Activated naive CD4-positive, alpha-beta T cell treated with anti-CD3 and anti-CD28 coated beads, Interleukin-2, amount 10 ng/mL, durations not matched to agents 7 days and 5 days (primary cell): ENCODE measurements at places on chromosomes 16 and 17.
A peak's percentile ranks its signal among the peaks of the same experiment; 100 is the strongest.

DNA sequence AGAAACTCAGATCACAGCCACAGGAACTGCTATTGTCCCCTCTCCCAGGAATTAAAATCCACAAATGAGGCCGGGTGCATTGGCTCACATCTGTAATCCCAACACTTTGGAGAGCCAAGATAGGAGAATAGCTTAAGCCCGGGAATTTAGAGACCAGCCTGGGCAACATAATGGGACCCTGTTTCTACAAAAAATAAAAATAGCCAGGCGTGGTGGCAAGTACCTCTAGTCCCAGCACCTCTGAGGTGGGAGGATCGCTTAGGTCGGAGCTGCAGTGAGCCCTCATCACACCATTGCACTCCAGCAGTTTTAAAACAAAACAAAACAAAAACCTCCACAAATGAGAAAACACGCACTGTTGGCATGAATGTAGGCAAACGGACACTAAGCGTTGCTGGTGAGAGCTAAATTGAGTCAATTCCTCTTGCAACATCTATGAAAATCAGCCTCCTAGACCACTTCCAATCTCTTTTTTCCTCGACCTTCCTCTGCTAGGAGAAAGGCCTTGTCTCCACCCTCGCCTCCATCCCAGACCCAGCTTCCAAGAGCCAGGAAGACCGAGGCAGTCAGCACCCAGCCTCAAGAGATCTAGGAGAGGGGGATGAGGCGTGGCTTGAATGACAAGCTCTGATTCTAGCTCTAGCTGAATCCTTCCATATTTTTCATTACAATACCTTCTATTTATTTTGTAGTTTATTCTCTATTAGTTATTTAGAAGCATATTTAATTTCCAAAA, 14.8 kb downstream of the TLE7 start:
- no peaks in the 10 kb centered on the region for H3K36me3 ChIP-seq
- no peak overlapping the region for H3K27ac ChIP-seq
- H3K4me3 ChIP-seq: no peak overlapping the region

- H3K36me3 ChIP-seq: peaks cover 3% of the 10 kb centered on the region
- no peak overlapping the region for H3K4me3 ChIP-seq
- H3K27ac ChIP-seq: no peak overlapping the region
- peaks cover 3% of the 10 kb centered on the region for H3K4me1 ChIP-seq
- DNase-seq: no peak
These were observed 76.4 kb upstream of the C17orf78 start for GRCh38 chr17:37299257-37299980.

- no peak overlapping the region for H3K4me3 ChIP-seq
- DNase-seq: no peak
- no peak overlapping the region for H3K27ac ChIP-seq
- H3K27me3 ChIP-seq: peaks cover 13% of the 10 kb centered on the region
These were observed 87.8 kb upstream of the CDH5 start for GRCh38 chr16:66278604-66279262.

GRCh38 chr17:33267271-33267790, 25.8 kb downstream of the ASIC2 start:
- no peak overlapping the region for H3K4me3 ChIP-seq
- H3K36me3 ChIP-seq: no peaks in the 10 kb centered on the region
- no peaks in the 10 kb centered on the region for H3K4me1 ChIP-seq
- peaks cover 4% of the 10 kb centered on the region for H3K27me3 ChIP-seq
- DNase-seq: no peak
- no peak overlapping the region for H3K27ac ChIP-seq

GRCh38 chr17:32803544-32803943, 73.4 kb downstream of the MYO1D start:
- H3K4me3 ChIP-seq: no peak overlapping the region
- no peak overlapping the region for H3K27ac ChIP-seq
- DNase-seq: no peak
- H3K36me3 ChIP-seq: no peaks in the 10 kb centered on the region
- H3K4me1 ChIP-seq: no peaks in the 10 kb centered on the region

GRCh38 chr16:77548766-77549165, 113.9 kb upstream of the ADAMTS18 start:
- H3K4me1 ChIP-seq: no peaks in the 10 kb centered on the region
- H3K4me3 ChIP-seq: no peak overlapping the region
- no peak overlapping the region for H3K27ac ChIP-seq
- H3K27me3 ChIP-seq: no peaks in the 10 kb centered on the region
- no peak for DNase-seq

- no peak for DNase-seq
- H3K27me3 ChIP-seq: no peaks in the 10 kb centered on the region
- peaks cover 6% of the 10 kb centered on the region for H3K4me1 ChIP-seq
- no peak overlapping the region for H3K4me3 ChIP-seq
- H3K36me3 ChIP-seq: no peaks in the 10 kb centered on the region
These were observed 150.8 kb downstream of the CYB561 start for GRCh38 chr17:63295288-63295687.

DNA sequence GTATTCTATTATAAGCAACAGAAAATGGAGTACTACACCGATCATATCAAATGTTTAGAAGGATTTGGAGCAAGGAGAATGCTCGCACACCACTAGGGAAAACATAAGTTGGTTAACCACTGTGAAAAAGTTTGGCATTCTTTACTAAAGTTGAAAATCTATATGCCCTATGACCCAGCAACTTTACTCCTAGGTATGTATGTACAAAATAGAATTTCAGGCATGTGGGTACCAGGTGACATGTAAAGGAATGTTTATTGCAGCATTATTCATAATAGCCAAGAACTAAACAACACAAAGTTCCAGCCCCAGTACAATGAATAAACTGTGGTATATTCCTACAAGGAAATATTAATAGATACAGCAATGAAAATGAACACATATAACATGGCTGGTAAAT, 5.8 kb upstream of the HBZ start:
- no peaks in the 10 kb centered on the region for H3K36me3 ChIP-seq
- H3K27me3 ChIP-seq: peaks cover 54% of the 10 kb centered on the region
- DNase-seq: no peak

- no peak overlapping the region for H3K27ac ChIP-seq
- DNase-seq: no peak
- no peaks in the 10 kb centered on the region for H3K27me3 ChIP-seq
- peaks cover 25% of the 10 kb centered on the region for H3K4me1 ChIP-seq
These were observed 141.8 kb downstream of the PITPNC1 start for GRCh38 chr17:67518876-67519275.

DNA sequence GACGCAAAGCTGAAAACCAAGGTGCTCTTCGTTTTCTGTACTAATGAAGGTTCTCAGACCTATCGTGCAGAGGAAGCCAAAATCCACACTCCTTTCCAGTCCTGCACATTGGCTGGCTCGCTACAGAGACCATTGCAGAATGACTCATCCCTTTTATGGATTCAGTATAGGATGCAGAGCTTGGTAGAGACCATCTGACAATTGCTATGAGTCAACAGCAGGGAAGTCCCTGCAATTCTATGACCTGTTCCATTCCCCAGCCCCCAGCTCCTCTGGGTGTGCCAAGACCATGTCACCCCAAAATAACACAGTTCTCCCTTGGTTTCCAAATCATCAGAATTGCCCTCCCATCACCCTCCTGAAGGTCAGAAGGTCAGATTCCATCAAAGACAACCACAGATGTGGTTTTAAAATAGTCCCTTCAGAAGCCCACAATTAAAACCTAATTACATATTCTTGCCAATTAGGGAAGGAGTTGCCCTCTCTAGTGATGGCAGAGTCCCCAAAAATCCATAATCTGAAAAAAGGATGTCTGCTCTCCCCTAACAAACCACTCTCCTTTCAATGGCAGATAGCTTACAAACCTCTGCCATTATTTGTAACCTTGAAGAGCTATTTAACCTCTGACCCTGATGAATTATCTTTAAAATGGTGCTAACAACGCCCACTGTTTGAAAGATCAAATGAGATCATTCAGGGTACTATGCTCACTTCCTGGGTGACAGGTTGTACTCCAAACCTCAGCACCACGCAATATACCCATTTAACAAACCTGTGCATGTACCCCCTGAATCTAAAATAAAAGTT, 108.2 kb upstream of the RBBP6 start:
- no peaks in the 10 kb centered on the region for H3K4me1 ChIP-seq
- DNase-seq: no peak
- H3K36me3 ChIP-seq: no peaks in the 10 kb centered on the region
- H3K27ac ChIP-seq: no peak overlapping the region

GRCh38 chr16:51150165-51150887, 744 bp downstream of the SALL1 start:
- peaks cover 82% of the 10 kb centered on the region for H3K27me3 ChIP-seq
- no peak overlapping the region for H3K27ac ChIP-seq
- DNase-seq: no peak

DNA sequence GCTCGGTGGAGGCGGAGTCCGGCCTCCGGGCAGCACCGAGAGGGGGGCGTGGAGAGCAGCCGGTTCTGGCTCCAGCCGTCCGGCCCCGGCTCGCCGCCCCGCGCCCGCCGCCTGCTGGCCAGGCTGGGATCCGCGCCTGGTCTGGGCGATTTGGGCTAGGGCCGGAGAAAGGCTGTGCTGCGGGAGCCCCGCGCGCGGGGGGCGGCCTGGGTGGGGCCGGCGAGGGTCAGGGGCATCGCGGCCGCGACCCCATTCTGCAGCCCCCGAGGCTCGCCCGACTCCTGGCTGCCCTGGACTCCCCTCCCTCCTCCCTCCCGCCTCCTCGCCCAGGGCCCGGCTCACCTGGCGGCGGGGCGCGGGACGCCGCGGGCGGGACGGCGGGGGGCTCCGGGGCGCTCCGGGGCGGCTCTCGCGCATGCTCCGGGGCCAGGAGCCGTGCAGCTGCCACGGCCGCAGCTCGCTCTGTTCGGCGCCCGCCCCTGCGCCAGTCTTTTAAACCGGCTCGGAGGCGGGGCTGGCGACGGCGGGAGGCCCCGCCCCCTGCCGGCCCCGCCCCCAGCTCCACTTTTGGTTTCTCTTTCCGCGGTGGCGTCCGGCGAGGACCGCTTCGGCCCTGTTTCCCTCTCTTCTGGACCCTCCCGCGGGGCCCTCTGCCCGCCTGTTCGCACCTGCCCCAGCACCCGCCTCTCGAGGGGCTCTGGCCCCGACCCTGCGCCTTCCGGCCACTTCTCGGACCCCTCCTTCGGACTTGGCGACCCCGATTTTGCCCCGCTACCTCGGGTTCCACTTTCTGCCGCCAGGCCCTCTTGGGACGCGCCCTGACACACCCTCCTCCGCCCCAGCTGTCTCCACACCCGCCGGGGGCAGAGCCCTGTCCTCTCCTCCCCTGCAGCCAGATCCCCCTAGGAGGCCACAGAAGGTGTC, at the start of gene SOCS1:
Gene SOCS1 (minus strand): TSS at position 468 of the 924 bp plus-strand sequence. CDS start 726 bp downstream, outside the sequence.
- H3K4me1 ChIP-seq: peaks cover 59% of the 10 kb centered on the region
- H3K27ac ChIP-seq: peak within 1 kb of the TSS; percentile 94
- peaks cover 10% of the 10 kb centered on the region for H3K27me3 ChIP-seq
- H3K4me3 ChIP-seq: peak within 1 kb of the TSS; percentile 98

GRCh38 chr17:36691606-36692005, 90.2 kb downstream of the MRM1 start:
- no peak overlapping the region for H3K27ac ChIP-seq
- H3K36me3 ChIP-seq: no peaks in the 10 kb centered on the region
- no peaks in the 10 kb centered on the region for H3K4me1 ChIP-seq
- peaks cover 54% of the 10 kb centered on the region for H3K27me3 ChIP-seq
- no peak overlapping the region for H3K4me3 ChIP-seq

DNA sequence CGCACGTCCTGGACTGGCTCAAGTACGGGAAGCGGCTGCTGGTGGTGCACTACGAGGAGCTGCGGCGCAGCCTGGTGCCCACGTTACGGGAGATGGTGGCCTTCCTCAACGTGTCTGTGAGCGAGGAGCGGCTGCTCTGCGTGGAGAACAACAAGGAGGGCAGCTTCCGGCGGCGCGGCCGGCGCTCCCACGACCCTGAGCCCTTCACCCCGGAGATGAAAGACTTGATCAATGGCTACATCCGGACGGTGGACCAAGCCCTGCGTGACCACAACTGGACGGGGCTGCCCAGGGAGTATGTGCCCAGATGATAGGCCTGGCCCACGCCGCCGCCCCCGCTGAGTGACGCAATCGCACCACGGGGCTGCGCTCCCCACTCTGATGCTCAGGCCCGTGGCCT, 50.2 kb downstream of the WSCD1 start:
- DNase-seq: no peak
- H3K27me3 ChIP-seq: peaks cover 3% of the 10 kb centered on the region
- H3K4me3 ChIP-seq: no peak overlapping the region
- no peaks in the 10 kb centered on the region for H3K36me3 ChIP-seq

DNA sequence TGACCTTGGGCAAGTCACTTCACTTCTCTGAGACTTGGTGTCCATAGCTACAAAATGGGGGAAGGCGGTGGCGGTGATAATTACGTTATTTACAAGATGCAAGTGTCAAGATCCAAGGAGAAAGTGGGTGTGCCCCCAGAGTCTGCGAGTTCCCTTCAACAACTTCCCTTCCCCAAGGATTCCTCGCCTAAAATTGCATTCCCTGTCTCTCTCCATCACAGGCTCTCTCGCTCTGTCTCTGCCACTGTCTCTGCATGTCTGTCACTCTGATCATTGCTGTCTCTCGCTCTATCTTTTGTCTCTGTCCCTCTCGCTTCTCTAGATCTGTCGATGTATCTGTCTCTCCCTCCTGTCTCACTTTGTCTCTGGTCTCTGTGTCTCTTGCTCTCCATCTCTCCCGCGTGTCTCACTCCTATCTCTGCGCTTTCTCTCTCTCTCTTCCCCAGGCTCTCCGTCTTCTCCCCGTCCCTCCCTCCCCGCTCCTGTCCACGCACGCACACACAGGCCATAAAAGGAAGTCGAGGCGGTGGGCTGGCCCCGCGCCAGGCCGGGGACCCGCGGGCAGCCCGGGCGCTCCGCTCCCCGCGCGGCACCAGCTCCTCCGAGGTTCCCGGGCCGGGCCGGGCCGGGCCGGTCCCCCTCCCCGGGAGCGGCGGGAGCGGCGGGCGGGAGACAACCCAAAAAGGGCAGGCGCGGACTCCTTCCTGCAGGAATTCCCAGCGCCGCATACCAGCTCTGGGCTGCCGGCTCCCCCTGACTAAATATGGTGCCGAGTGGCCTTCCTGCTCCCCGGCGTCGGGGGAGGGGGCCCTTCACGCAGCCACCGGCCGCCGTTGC, 1.1 kb upstream of the MYH11 start:
- H3K36me3 ChIP-seq: no peaks in the 10 kb centered on the region
- DNase-seq: no peak
- H3K4me1 ChIP-seq: peaks cover 8% of the 10 kb centered on the region
- H3K4me3 ChIP-seq: no peak overlapping the region
- no peak overlapping the region for H3K27ac ChIP-seq

DNA sequence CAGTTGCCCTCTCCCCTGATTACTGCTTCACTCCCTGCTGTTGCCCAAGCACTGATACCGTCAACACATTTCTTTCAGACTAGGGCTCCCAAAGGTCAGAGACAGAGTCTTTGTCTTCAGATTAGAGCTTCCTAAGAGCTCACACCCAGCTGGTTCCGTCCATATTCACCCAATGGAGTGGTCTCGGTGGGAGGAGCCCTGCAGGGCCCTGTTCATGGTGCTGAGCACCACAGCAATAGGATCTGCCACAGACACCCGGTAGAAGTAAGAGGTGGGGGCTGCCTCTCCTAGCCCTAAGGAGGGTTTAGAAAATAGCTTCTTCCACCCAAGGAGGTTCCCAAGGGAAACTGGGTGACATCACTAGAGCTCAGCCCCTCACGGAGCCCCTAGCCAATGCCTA, 128.3 kb downstream of the CCDC144A start:
- peaks cover 45% of the 10 kb centered on the region for H3K27me3 ChIP-seq
- DNase-seq: no peak
- H3K27ac ChIP-seq: no peak overlapping the region
- no peaks in the 10 kb centered on the region for H3K36me3 ChIP-seq
- no peak overlapping the region for H3K4me3 ChIP-seq
